ENCODE measurements at places on chromosomes 1 and 21. TPM values are rescaled to one million over a fixed set of nuclear protein-coding genes. Genes with fewer than 3 reads are reported as not detected.

Gene PM20D1
- total RNA-seq = not detected

Gene WNT3A
- total RNA-seq = not detected

Gene CYYR1
- 12.9 TPM for total RNA-seq

- DNase-seq = no peak
- no peaks in the 10 kb centered on the region for H3K27me3 ChIP-seq
- no peak overlapping the region for H3K4me3 ChIP-seq
- H3K4me1 ChIP-seq = no peaks in the 10 kb centered on the region
These were observed 333.6 kb downstream of the KCNH1 start for GRCh38 chr1:210800301-210800700.

DNA sequence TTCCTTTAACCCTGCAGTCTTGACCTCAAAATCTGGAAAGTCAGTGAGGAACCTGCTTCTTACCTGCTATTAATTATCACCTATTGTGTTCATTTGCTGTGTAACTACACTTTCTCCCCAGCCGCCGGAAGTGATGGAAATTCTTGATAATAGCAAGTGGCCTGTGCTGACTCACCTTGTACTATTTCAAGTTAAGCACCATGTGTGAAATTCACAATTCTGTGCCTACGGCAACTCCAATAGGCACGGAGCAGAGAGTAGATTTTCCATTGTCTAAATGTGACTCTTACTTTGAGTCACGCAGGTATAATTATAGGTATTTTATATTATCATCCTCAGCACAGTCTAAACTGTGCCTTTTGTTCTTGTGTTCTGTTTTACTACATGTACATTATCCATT, 466.8 kb downstream of the KIF26B start:
- no peaks in the 10 kb centered on the region for H3K36me3 ChIP-seq
- DNase-seq = no peak
- no peak overlapping the region for H3K4me3 ChIP-seq
- H3K27ac ChIP-seq = no peak overlapping the region
- no peaks in the 10 kb centered on the region for H3K4me1 ChIP-seq

DNA sequence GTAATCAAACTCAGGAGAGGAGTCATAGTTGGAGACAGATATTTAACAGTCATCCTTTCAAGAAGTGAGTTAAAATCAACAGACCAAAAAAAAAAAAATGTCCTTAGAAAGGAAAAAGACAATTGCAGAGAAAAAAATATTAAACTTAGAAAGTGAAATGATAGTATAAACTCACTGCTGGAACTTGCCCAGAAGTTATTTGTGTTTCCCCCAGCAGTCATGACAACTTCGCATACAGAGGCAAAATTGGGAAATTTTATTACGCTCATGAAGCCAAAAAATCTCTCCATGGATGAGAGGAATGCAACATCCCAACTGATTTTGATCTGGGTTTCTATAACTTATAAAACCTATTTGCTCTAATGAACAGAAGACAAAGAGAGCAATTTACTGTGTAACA, 198.2 kb downstream of the LRRC7 start:
- no peaks in the 10 kb centered on the region for H3K4me1 ChIP-seq
- H3K4me3 ChIP-seq = no peak overlapping the region

- DNase-seq = no peak
- H3K36me3 ChIP-seq = no peaks in the 10 kb centered on the region
- H3K4me1 ChIP-seq = no peaks in the 10 kb centered on the region
- H3K27ac ChIP-seq = no peak overlapping the region
- H3K27me3 ChIP-seq = no peaks in the 10 kb centered on the region
These were observed 33.7 kb downstream of the TNFSF4 start for GRCh38 chr1:173173388-173173787.
